Right cardiac atrium (tissue), 5 donors: ENCODE measurements at places on chromosomes 5 and 9. TPM values are rescaled to one million over a fixed set of nuclear protein-coding genes. Genes with fewer than 3 reads are reported as not detected.

Gene ZNF300
- total RNA-seq, result 2.5 TPM

GRCh38 chr5:122584411-122585300 lies 190.2 kb upstream of the SNX2 start:
- no peak for DNase-seq

Gene JAKMIP2
- total RNA-seq, result 0.88 TPM

- no peak for DNase-seq
Measured at GRCh38 chr5:93226202-93226735, 354.8 kb downstream of the NR2F1-AS1 start.

- no peak for DNase-seq
Measured at GRCh38 chr5:154461531-154461930, 15.7 kb downstream of the SAP30L start.

Gene DNM1
- 5.1 TPM for total RNA-seq
